Prostate gland (tissue), 2 donors: ENCODE measurements at places on chromosomes 12 and 14.

DNA sequence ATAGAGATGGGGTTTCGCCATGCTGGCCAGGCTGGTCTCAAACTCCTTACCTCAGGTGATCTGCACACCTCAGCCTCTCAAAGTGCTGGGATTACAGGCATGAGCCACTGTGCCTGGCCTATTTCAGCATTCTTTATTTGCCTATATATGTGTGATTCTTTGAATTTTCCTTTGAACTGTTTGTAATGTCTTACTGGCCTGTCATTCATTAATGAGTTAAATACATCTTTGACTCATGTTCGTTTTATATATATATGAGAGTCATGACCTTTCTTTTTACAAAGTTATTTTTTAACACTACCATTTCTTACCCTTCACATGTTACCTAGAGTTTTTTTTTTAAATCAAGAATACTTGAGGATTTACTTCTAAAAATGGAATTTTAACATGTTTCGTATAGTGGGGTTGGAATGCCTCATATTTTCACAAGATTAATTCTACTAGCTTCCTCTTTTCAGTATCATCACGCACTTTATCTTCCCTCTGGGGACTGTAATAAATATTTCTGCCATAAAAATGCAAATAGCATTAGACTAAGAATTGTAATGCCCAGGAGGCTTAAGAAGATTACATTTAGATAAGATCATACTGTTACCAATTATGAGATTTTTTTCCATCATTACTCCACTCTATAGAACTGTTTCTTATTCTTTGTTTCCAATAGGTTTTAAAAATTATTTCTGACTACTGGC lies 66.7 kb downstream of the NTN4 start:
- H3K36me3 ChIP-seq = no peaks in the 10 kb centered on the region
- H3K27me3 ChIP-seq = no peaks in the 10 kb centered on the region
- no peak for DNase-seq
- no peak overlapping the region for H3K27ac ChIP-seq
- no peak overlapping the region for H3K4me3 ChIP-seq

DNA sequence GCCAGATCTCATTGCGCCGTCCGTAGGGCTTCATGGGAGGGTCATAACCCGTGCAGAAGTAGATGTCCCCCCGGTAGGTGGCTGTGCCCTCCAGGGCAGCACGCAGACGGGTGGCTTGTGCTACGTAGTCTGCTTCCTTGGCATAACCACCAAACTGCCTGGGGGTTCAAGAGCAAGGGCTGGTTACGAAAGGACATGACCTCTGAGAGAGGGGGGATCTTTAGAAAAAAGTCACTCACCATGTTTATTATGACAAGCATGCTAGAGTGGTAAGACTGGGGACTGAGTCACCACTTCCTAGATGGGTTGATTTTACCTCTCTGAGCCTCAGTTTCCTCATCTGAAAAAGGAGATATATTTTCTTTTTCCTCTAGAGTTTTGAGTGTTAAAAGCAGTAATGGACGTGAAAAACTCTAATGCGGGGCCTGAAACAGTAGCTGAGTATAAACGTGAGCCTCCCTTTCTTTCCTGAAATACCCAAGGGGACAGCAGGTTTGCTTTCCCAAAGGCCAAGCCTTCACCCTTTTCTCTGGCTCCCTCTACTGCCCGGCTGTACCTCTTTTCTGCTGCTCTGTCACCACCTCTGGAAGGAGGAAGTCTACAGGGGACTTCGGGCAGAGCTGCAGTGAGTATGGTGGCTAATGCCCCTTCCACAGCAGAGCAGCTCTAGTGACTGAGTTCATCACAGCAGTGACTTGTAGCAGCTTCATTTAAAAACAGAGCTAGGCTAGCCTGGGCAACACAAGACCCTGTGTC lies 23.5 kb upstream of the GPRC5D start:
- no peaks in the 10 kb centered on the region for H3K36me3 ChIP-seq
- DNase-seq = no peak
- no peak overlapping the region for H3K4me3 ChIP-seq
- no peak overlapping the region for H3K27ac ChIP-seq
- H3K4me1 ChIP-seq = no peaks in the 10 kb centered on the region
- no peaks in the 10 kb centered on the region for H3K27me3 ChIP-seq

- H3K27ac ChIP-seq = no peak overlapping the region
- DNase-seq = no peak
- no peak overlapping the region for H3K4me3 ChIP-seq
- H3K4me1 ChIP-seq = no peaks in the 10 kb centered on the region
- no peaks in the 10 kb centered on the region for H3K27me3 ChIP-seq
- H3K36me3 ChIP-seq = no peaks in the 10 kb centered on the region
These were observed 13.9 kb upstream of the NUDT4 start for GRCh38 chr12:93363841-93364297.

DNA sequence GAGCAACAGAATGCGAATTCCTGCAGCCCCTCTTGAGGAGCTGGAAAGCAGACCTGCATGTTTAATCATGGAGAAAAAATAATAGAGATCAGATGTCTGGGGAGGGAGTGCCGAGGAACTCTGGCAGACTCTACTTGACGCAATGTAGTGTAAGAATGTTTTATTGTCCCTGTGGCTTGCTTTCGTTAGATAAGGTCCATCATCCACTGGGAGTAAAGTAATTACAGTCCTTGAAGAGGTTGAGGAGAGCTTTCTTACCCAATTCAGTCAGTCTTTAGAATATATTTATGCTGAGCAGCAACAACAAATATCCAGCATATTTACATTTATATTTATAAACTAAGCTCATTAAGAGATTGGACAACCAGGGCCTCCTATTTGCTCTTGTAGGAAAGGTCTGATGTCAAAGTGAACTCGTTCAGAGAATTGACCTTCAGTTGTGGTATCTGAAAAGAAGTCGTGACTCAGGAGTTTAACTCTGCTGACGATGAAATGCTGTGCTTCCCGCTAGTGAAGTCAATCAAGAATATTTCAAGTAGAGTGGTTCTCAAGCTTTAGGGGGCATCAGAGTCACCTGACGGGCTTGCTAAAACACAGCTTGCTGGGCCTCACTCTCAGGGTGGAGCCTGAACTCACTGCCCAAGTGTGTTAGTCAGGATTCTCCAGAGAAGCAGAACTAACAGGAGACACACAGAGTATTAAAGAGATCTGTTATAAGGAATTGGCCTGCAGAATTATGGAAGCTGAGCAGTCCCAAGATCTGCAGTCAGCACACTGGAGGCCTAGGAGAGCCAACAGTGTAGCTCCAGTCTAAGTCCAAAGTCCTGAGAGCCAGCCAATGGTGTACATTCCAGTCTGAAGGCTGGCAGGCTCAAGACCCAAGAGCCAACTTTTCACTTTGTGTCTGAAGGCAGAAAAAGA lies 139.3 kb upstream of the LMNTD1 start:
- no peaks in the 10 kb centered on the region for H3K4me1 ChIP-seq
- H3K27ac ChIP-seq = no peak overlapping the region
- H3K36me3 ChIP-seq = no peaks in the 10 kb centered on the region
- no peaks in the 10 kb centered on the region for H3K27me3 ChIP-seq
- DNase-seq = no peak

GRCh38 chr14:26709019-26709418 lies 111.2 kb upstream of the NOVA1 start:
- H3K4me3 ChIP-seq = no peak overlapping the region
- no peaks in the 10 kb centered on the region for H3K4me1 ChIP-seq
- no peak overlapping the region for H3K27ac ChIP-seq
- no peak for DNase-seq

DNA sequence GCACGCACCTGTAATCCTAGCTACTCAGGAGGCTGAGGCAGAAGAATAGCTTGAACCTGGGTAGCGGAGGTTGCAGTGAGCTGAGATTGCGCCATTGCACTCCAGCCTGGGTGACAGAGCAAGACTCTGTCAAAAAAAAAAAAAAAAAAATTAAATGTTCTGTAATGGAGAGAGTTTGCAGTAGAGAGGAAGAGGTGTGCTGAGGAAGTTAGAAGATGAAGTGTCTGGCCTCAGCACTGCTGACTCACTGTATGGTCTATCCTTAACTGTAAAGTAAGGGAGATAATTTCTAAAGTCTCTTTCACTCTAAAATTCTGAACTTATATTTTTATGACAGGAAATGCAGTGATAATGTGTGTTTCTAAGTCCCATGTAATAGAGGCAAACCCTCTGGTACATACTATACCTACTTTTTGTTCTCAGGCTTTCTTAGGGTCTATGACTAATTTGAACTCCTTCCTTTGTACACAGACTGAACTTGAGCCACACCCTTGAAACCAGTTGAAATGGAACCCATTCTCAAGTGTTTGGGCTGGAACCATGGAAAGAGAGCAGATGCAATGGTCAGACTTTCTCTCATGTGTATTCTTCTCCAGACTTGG lies 278.1 kb upstream of the FAR2 start:
- H3K36me3 ChIP-seq = no peaks in the 10 kb centered on the region
- no peaks in the 10 kb centered on the region for H3K27me3 ChIP-seq
- H3K4me1 ChIP-seq = no peaks in the 10 kb centered on the region

DNA sequence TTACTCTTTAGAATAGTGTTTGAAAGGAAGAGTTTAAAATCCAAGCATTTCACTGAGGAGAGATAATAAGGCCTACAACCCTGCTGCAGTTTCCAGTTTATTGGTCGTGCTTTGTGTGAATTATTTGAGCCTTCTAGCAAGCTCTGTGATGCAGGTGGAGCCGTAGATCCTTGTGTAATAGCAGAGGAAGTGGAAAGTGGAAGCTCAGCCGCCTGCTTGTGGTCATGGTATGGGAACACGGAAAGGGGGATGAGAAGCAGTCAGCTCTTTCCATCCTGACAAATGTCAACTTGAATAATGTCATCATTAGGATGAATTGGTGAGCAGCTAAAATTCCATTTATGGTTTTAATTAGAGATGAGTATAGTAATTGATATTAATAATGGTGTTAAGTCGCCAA lies 29.1 kb downstream of the SYNE2 start:
- no peak overlapping the region for H3K27ac ChIP-seq
- H3K4me3 ChIP-seq = no peak overlapping the region
- H3K4me1 ChIP-seq = no peaks in the 10 kb centered on the region
- no peaks in the 10 kb centered on the region for H3K36me3 ChIP-seq
- no peaks in the 10 kb centered on the region for H3K27me3 ChIP-seq

GRCh38 chr12:49511410-49511809 lies 27.4 kb upstream of the KCNH3 start:
- no peak overlapping the region for H3K27ac ChIP-seq
- DNase-seq = no peak
- H3K4me1 ChIP-seq = no peaks in the 10 kb centered on the region
- H3K27me3 ChIP-seq = no peaks in the 10 kb centered on the region
- H3K36me3 ChIP-seq = no peaks in the 10 kb centered on the region

GRCh38 chr12:3295646-3296408 lies 195.2 kb upstream of the PRMT8 start:
- no peak overlapping the region for H3K27ac ChIP-seq
- no peak overlapping the region for H3K4me3 ChIP-seq
- no peaks in the 10 kb centered on the region for H3K36me3 ChIP-seq
- DNase-seq = peak; percentile 35
- H3K27me3 ChIP-seq = no peaks in the 10 kb centered on the region

DNA sequence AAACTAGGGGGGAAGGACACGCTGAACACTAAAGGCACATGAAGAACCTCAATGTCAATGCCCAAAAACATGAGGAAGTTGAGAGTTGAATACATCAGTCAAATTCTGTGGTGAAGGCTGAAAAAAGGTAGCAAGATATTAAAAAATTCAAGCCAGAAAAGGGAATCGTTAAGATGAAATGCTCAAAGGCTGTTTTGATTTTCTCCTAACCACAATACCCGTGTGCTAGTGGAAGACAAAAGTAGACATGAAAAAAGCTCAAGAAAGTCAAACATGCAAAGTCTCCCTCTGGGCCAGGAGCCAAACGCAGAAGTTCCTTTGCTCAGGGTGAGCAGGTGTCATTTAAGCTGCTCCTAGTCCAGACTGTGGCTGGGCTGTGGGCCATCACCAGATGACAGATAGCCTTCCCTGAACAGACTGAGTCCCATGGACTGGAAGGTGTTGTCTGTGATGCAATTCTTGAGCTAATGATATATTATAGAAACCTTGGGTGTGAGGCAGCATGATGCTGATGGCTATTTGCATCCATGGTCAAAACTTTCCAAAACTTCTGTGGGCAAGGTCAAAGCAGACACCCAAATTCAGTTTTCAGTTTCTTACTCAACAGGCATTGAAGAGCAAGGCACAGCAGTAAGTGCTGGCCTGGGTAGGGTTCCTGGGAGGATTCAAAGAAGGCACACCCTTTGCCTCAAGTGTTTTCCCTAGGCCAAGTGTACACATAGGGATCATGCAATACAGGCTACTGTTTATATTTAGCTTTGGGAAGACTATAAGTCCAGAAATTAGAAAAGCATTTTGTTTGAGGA lies 81.6 kb downstream of the MYRFL start:
- no peak overlapping the region for H3K4me3 ChIP-seq
- DNase-seq = no peak
- H3K27ac ChIP-seq = no peak overlapping the region

DNA sequence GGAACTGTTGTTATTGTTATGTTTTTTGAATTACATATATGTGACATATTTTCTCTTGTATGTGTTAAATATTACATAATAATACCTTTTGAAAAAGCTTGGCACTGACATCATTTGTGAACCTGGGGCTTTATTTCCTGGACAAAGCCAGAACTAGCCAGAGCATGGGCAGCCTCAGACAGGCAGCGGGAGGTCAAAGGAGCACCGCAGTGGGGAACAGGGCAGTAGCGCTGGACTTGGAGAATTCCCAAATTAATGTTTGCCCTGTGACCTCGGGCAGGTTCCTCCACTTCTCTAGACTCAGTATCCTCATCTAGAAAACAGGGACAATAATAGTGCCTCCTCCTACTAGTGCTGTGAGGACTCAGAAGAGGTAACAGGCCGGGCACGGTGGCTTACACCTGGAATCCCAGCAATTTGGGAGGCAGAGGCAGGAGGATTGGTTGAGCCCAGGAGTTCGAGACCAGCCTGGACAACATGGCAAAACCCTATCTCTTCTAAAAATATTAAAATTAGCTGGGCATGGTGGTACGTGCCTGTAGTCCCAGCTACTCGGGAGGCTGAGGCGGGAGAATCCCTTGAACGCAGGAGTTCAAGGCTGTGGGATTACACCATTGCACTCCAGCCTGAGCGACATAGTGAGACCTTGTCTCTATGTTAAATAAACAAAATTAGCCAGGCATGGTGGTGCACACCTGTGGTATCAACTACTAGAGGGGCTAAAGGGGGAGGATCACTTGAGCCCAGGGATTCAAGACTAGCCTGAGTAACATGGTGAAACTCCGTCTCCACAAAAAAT lies 27.3 kb upstream of the ITPK1 start:
- H3K27me3 ChIP-seq = no peaks in the 10 kb centered on the region
- no peak for DNase-seq
- H3K36me3 ChIP-seq = no peaks in the 10 kb centered on the region
- H3K27ac ChIP-seq = no peak overlapping the region

DNA sequence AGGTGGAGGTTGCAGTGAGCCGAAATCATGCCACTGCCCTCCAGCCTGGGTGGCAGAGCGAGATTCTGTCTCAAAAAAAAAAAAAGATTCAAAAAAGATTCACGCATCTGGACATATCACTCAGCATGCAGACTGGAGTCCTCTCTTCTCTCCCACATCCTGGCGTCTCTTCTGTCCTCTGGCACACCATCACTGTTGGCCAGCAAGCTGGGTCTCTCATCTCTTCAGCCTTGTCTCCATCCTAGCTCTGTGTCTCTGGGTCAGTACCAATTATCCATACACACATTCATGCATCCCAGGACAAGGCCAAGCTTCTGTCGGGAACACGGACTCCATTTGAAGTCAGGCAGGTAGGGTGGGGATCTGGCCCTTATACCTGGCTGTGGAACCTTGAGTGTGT lies 105.5 kb upstream of the MAP1LC3B2 start:
- no peak overlapping the region for H3K4me3 ChIP-seq
- no peak for DNase-seq
- H3K27ac ChIP-seq = no peak overlapping the region
- no peaks in the 10 kb centered on the region for H3K4me1 ChIP-seq
- no peaks in the 10 kb centered on the region for H3K36me3 ChIP-seq

- H3K27me3 ChIP-seq = no peaks in the 10 kb centered on the region
- H3K36me3 ChIP-seq = no peaks in the 10 kb centered on the region
- H3K27ac ChIP-seq = no peak overlapping the region
- H3K4me1 ChIP-seq = no peaks in the 10 kb centered on the region
- H3K4me3 ChIP-seq = no peak overlapping the region
These were observed 22.4 kb upstream of the LRRK2 start for GRCh38 chr12:40202095-40203059.
